ENCODE measurements at places on chromosomes 2 and 18.

DNA sequence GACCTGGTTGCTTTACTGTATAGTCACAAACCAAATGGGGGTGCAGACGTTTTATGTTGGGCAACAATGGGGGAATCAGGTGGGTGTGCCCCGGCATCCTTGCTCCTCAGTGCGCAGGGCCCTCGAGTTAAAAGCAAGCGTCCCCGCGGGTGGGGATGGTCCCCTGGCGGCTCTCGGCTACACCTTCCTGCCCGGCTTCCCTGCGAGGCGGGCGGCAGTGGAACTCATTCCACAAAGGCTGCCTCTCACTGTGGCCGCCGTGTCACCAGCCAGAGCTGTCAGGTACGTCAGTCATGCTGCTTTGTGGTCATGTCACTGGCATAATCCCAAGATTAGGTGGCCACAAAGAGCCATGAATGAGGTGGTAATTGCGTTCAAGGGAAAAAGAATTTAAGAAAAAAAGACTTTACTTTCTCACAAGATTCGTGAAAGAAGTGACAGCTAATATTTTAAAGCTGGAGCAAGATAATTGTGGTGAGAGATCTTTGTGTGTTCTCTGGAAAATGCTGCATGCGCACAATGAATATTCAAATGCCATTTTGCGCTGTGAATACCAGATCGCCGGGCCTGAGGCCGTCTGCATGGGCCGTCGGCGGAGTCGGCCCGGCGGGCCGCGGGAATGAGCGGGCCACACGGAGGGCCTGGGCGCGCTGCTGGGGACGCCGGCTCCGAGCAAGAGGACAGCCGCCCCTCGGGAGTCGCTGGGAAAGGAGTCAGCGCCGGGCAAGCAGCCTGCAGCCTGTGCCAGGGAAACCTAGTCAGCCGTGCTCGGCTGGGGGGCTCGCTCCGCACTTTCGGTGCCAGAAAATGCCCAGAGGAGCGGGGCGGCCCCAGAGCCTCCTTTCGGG, 82.3 kb upstream of the LDLRAD4 start:
- DNase-seq, result no peak

DNA sequence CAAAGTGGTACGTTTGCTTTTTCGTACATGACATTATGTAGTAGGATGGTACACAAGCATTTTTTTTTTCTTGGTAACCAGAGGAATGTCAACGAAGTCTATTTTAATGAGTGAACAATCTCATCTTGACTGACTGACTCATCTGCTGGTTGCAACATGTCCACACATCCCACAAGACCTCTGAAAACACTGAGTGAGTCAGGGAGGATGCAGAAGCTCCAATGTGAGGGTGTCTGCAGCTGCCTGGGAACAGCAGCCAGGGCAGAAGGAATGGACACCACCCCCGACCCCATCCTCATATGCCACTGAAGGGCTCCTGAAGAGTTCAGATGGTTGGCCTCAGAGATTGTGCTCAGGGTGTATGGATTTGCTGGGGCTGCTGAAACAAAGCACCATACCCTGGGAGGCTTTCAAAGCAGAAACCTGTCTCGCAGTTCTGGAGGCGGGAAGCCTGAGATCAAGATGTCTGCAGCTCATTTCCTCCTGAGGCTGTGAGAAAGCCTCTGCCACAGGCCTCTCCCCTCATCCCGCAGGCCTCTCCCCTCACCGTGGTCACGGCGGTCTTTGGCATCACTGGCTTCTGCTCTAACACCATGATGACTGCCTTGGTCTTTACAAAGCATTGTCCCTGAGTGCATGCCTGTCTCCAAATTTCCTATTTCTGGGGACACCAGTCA, 124.6 kb downstream of the LRATD1 start:
- DNase-seq, result no peak

- DNase-seq, result no peak
Observed at GRCh38 chr2:68352651-68353391, 12.3 kb upstream of the PLEK start.

- no peak for DNase-seq
Observed at GRCh38 chr2:29227935-29228675, 112.9 kb downstream of the CLIP4 start.

DNA sequence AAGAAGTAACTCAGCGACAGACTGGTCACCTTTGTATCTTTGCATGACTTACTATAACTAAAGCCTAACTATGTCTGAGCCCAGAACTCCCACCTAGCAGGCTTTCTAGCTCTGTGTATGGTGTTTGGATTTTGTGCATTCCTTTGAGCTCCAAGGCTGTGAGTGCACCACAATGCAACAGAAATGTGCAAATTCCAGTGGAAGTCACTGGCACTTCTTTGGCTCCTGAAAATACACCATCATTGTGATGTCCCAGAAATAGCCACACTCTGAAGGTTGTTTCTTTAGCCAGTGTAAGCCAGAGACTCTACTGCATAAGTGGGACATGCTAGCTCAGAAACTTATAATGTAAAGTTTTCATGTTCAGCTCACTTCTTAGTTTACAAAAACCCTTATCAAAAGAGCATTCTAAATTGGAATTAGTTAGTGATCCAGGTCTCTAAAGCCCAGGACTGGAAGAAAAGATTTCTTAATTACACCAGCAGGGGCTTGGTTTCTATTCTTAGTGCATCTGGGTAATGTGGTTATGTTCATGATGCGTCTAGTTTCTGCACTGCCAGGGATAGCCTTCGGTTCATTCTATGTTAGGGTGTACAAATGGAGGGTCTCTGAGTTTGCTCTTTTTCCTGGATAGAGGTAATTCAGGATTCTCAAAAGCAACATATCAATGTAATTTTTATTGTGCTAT, 1239.5 kb upstream of the ZEB2 start:
- DNase-seq, result no peak

- no peak for DNase-seq
Observed at GRCh38 chr2:32719933-32720716, 92.3 kb downstream of the TTC27 start.

GRCh38 chr2:232400256-232401015, 6.2 kb upstream of the ALPG start:
- DNase-seq, result no peak

DNA sequence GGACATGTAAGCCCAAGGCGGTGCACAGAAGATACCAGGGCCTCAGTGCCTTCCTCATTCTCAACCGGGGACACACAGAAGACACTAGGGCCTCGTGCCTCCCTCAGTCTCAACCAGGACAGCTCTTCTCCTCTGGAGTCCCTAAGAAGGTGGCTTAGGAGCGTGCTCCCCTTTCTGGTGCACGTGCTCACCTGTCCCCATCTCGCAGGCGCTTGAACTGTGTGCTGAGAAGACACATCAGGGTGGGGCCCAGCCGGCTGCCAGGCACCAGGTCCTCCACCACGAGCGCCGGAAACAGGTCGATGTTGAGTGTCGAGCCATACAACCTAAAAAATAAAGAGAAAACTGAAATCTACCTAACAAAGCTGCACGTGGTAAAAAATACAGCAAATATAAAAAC, 99.9 kb downstream of the PXDN start:
- no peak for DNase-seq

GRCh38 chr2:168114619-168115018, 132.8 kb downstream of the STK39 start:
- DNase-seq, result no peak

- DNase-seq, result no peak
Observed at GRCh38 chr18:53268455-53268854, 928.5 kb downstream of the DCC start.

- DNase-seq, result no peak
Observed at GRCh38 chr2:155517362-155517761, 815.2 kb downstream of the NR4A2 start.

GRCh38 chr2:168035458-168035857, 211.9 kb downstream of the STK39 start:
- DNase-seq, result no peak

GRCh38 chr2:64283641-64284361, 139.6 kb upstream of the PELI1 start:
- DNase-seq, result no peak

- DNase-seq, result no peak
Observed at GRCh38 chr2:4424153-4424552, 720.8 kb downstream of the DCDC2C start.

DNA sequence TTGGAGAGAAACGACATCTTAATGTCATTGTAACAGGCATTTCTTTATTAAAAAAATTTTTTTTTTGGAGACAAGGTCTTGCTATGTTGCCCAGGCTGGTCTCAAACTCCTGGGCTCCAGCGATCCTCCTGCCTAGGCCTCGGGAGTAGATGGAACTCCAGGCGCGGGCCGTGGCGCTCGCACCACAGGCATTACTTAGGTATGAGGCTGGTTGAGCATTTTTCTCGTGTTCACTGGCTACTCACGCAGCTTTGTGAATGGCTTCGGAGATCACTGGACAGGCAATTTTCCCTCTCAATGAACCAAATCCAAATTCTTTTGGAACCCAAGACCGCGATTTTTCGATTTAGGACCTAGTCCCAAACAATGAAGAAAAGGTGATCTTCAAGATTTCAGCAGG, 795 bp upstream of the TCF7L1 start:
- DNase-seq, result no peak

- DNase-seq, result no peak
Observed at GRCh38 chr2:207472343-207473048, 57.3 kb upstream of the CREB1 start.

DNA sequence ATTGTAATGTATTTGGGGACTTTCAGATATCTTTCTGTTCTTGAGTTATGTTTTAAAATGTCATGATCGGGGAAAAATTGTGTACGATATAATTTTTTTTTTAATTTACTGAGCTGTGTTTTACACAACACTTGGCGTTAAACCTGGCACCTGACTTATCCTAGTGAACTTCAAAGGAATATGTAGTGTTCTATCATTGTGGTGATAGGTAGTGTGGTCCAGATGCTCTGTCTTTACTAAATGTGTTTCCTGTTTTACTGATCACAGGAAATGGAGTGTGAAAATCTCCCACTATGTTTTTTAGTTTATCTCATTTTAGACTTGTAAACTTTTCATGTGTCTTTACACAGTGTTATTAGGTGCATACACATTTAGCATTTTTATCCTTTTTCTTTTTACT, 98.0 kb downstream of the SLC5A7 start:
- no peak for DNase-seq

GRCh38 chr18:10239103-10239502, 215.3 kb upstream of the APCDD1 start:
- DNase-seq, result peak; percentile 60

Measured in mesothelial cell of epicardium (in vitro differentiated cells).